ENCODE measurements at places on chromosomes 5 and 9.

DNA sequence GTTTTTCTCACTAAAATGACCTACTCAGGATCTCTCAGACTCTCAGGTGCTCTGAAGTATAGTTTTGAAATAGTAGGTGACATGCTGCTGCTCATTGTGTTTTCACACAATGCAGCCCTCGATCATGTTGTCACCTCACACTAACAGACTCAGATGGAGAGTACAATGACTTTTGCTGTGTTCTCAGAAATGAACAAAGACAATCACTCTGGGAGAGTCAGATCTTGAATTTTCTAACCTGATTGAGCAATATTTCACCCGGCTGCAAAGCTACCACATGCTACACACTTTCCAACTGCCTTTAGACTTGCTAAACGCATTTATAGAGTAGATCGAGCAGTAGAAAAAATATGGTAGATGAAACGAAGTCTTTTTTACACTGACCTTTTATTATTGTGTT is 113.4 kb downstream of the ST8SIA4 start:
- no peak for DNase-seq
- H3K4me1 ChIP-seq, result no peaks in the 10 kb centered on the region
- H3K4me3 ChIP-seq, result no peak overlapping the region
- no peaks in the 10 kb centered on the region for H3K27me3 ChIP-seq

DNA sequence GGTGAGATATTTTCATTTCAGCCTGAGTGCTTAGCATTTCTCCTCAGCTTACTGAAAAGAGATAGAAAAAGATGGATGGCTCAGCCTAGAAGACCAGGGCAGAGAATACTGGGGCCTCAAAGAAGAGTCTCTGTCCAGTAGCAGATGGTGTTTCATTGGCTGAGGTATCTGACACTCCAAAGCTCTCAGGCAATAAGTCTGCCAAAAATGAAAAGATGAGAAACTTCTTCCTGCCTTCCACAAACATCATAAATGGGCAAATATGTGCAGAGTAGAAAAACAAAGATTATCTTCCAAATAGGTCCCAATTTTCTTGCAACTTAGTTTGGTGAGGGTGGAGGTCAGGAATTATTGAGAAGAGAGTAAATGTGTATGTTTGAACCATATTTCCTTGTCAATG is 87.4 kb upstream of the ICE1 start:
- no peaks in the 10 kb centered on the region for H3K27me3 ChIP-seq
- no peaks in the 10 kb centered on the region for H3K36me3 ChIP-seq
- no peak for DNase-seq
- peaks cover under 1% of the 10 kb centered on the region for H3K4me1 ChIP-seq

DNA sequence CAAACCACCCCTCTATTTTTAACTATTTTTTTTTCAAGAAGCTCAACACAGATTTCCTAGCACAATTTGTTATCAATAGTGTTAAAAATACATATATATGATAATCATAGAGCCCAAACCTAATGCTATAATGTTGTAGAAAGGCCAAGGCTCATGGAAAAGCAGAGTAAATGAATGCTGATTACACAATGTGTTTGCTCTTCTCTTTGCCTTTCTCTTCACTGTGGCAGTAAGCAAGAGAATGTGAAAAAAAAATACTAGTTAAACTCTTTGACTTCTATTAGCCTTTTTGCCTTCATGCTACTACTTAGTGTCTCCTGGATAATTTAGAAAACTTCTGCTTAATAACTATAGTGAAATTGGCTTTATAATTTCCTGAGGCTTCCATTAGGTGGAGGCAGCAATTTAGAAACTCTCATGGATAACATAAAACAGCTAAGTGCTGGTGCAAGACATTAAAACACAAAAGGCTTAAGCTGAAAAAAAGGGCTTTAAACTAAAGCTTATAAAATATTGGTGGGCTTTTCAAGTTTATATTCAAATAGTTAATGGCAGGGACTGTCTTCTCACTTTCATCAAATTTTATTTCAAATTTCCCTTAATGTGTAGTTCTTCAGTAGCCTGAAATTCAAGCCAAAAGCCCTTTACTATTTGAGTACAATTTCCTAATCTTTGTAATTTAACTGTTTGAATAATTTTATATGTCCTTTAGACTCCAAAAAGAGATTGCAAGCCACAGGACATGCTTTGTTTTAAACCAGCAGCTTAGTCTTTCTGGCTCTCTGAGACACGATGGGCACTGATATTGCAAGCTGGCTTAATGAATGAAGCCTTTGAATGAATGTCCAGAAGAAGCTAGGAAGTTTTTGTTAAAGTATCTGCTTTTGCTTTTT is 2031.8 kb upstream of the CDH6 start:
- no peaks in the 10 kb centered on the region for H3K4me1 ChIP-seq
- H3K27me3 ChIP-seq, result no peaks in the 10 kb centered on the region
- H3K4me3 ChIP-seq, result no peak overlapping the region
- no peaks in the 10 kb centered on the region for H3K36me3 ChIP-seq

GRCh38 chr9:69996967-69997366 is 46.7 kb upstream of the MAMDC2 start:
- no peaks in the 10 kb centered on the region for H3K27me3 ChIP-seq
- H3K27ac ChIP-seq, result no peak overlapping the region
- no peak overlapping the region for H3K4me3 ChIP-seq
- H3K36me3 ChIP-seq, result no peaks in the 10 kb centered on the region

- no peaks in the 10 kb centered on the region for H3K27me3 ChIP-seq
- no peak overlapping the region for H3K27ac ChIP-seq
- H3K36me3 ChIP-seq, result peaks cover 13% of the 10 kb centered on the region
- no peaks in the 10 kb centered on the region for H3K4me1 ChIP-seq
- H3K4me3 ChIP-seq, result no peak overlapping the region
- no peak for DNase-seq
Observed at GRCh38 chr5:902129-902916, 9.6 kb downstream of the TRIP13 start.

- H3K4me1 ChIP-seq, result peaks cover 6% of the 10 kb centered on the region
- peaks cover 3% of the 10 kb centered on the region for H3K27me3 ChIP-seq
- H3K27ac ChIP-seq, result no peak overlapping the region
- DNase-seq, result no peak
Observed at GRCh38 chr5:95958310-95959014, 3.2 kb downstream of the ELL2 start.

DNA sequence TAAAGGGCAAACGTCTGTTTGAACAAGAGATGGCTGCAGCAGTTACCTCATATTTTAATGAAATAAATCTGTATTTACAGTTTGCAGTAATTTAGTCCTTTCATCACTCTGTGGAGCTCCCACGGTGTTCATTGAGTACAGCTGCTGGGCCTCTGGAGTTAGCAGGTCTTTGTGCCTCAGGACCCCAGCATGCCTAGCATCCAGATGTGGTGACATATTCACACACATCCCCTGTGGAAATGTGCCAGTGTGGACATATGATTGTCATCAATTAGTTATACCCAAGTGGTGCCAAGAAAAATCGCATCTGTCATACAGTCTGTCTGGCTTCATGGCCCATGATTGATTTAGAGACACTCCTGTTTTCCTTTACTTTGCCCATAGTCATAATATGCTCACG is 77.3 kb downstream of the NNT start:
- no peak for DNase-seq
- no peaks in the 10 kb centered on the region for H3K27me3 ChIP-seq
- H3K4me3 ChIP-seq, result no peak overlapping the region
- H3K4me1 ChIP-seq, result no peaks in the 10 kb centered on the region

DNA sequence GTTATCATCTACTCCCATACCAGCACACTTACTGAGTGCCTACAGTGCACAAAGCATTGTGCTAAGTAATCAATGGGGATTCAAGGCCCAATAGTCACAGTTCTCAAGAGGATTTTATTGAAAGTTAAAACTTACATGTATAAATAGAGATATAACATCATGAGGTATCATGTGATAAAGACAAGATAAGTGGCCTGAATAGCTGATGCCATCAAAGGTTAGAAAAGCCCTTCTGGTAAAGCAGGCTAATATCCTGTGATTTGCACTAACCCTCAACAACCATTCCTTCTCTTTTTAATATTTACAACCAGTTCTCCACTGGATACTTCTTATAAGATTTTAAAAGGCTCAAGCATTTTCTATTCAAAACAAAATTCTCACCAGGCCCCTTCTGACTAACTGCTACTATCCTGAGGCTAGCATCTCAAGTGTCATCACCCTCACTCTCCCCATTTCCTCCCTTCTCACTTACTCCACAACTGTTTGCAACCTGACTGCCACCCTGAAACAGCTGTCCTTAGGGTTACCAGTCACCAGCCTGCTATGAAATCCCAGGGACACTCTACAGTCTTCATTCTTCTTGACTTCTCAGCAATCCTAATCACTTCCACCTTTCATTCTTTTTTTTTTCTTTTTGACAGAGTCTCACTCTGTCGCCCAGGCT is 377.9 kb downstream of the ENC1 start:
- H3K36me3 ChIP-seq, result no peaks in the 10 kb centered on the region
- no peak overlapping the region for H3K4me3 ChIP-seq
- no peak overlapping the region for H3K27ac ChIP-seq
- no peaks in the 10 kb centered on the region for H3K27me3 ChIP-seq
- H3K4me1 ChIP-seq, result 0 out of 2 replicates have a peak, but pooled peaks cover 3% of the 10 kb centered on the region

- H3K27me3 ChIP-seq, result no peaks in the 10 kb centered on the region
- no peak overlapping the region for H3K4me3 ChIP-seq
- H3K36me3 ChIP-seq, result no peaks in the 10 kb centered on the region
- no peak for DNase-seq
- no peak overlapping the region for H3K27ac ChIP-seq
Observed at GRCh38 chr9:95206143-95206542, 111.4 kb downstream of the FANCC start.

DNA sequence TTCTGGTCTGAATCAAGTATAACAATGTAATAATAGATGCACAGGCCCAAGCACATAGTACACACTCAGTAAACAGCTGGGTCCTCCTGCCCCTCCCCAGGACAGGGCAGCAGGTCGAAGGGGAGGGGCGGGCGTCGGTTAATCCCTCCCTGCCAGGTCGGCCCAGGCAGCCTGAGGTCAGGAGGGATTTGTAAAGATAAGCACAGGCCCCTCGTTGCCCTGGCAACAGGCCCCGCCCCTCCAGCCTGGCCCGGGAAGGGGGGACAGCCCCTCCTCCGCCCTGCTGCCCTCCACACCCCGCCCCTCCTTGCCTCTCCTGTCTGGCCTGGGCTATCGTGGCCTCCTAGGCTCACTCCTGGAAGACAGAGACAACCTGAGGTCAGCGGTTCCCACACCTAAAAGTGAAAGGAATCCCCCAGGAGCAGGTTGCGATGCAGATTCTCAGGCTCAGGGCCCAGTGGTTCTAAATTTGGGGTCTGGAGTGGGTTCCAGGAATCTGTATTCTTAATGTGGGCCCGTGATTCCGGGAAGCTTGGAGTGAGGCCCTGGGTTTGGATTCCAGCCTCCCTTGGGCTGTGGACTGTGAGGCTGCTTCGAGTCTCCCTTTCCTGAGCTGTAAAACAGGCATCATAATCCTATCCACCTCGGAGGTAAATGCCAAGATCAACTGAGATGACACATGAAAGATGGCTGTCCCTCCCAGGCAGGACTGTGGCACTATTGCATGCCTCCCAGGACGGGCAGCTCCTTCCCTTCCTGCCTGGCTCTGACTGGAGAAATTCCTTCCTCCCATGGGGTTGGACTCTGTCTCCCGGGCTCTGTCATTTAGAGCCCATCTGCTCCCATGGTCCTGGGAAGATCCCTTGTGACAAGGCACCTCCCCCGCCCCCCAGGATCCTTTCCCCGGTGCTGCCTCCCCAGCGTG is 4.4 kb downstream of the CRB2 start:
- peak; percentile 78 for DNase-seq
- H3K4me1 ChIP-seq, result peaks cover 20% of the 10 kb centered on the region

DNA sequence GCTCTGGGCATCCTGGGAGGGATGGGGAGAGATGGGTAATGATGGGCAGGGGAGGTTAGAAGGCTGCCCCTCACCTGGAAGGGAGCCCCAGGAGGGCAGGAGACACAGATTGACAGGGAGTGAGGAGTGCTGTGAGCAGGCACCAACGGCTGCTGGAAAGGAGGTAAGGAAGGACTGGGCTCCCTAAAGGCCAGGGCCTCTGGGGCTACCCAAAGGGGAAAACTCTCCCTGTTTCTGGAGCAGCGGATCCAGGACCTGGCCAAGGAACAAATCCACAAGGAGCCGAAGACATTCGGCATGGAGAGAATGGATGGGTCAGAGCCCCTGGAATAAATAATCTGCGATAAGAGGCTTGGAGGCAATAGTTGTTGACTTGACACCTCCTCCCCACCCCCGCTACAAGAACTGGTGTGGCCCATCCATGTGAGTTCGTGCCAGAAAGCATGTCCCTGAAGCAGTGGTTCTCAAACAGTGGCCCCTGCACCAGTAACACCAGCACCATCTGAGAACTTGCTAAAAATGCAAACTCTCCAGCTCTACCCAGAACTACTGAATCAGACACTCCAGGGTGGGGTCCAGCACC is 208.3 kb downstream of the GABBR2 start:
- no peaks in the 10 kb centered on the region for H3K36me3 ChIP-seq
- no peak overlapping the region for H3K4me3 ChIP-seq
- no peaks in the 10 kb centered on the region for H3K27me3 ChIP-seq
- DNase-seq, result no peak
- H3K4me1 ChIP-seq, result peaks cover 6% of the 10 kb centered on the region
- H3K27ac ChIP-seq, result no peak overlapping the region

GRCh38 chr9:10127867-10128266 is 484.9 kb downstream of the PTPRD start:
- no peaks in the 10 kb centered on the region for H3K4me1 ChIP-seq
- H3K36me3 ChIP-seq, result no peaks in the 10 kb centered on the region
- DNase-seq, result no peak
- no peaks in the 10 kb centered on the region for H3K27me3 ChIP-seq

- no peaks in the 10 kb centered on the region for H3K4me1 ChIP-seq
- no peaks in the 10 kb centered on the region for H3K27me3 ChIP-seq
- H3K4me3 ChIP-seq, result no peak overlapping the region
- H3K36me3 ChIP-seq, result no peaks in the 10 kb centered on the region
Observed at GRCh38 chr9:104944356-104944755, 16.4 kb upstream of the ABCA1 start.

GRCh38 chr5:95153511-95153910 is 131.4 kb downstream of the MCTP1 start:
- no peak overlapping the region for H3K4me3 ChIP-seq
- no peaks in the 10 kb centered on the region for H3K27me3 ChIP-seq
- no peaks in the 10 kb centered on the region for H3K4me1 ChIP-seq
- H3K27ac ChIP-seq, result no peak overlapping the region
- no peaks in the 10 kb centered on the region for H3K36me3 ChIP-seq
- DNase-seq, result no peak

GRCh38 chr5:35887321-35888100 is 30.8 kb downstream of the IL7R start:
- no peak for DNase-seq
- H3K27ac ChIP-seq, result no peak overlapping the region
- no peaks in the 10 kb centered on the region for H3K36me3 ChIP-seq
- no peaks in the 10 kb centered on the region for H3K4me1 ChIP-seq
- H3K27me3 ChIP-seq, result no peaks in the 10 kb centered on the region
- H3K4me3 ChIP-seq, result no peak overlapping the region

All from iPS DF 6.9 (cell line).